ENCODE measurements at places on chromosomes 16 and 17. TPM values are rescaled to one million over a fixed set of nuclear protein-coding genes. Genes with fewer than 3 reads are reported as not detected.

Gene PAQR4
- 24.9 TPM for total RNA-seq

Gene CORO1A
- 832 TPM for total RNA-seq

DNA sequence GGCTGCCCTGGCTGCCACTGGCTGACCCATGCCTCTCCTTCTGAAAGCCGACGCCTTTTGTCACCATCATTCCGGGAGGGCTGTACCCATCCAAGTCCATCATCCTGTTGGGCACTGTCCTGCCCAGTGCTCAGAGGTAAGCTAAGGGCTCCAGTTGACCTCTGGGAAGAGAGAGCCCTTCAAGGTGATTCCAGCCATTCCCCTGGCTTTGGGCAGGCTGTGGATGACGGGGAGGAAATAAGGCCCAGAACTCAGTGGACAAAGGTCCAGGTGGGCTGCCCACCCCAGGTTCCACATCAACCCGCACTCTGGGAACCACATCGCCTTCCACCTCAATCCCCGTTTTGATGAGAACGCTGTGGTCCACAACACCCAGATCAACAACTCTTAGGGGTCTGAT, 45.8 kb downstream of the NOS2 start:
- no peak for DNase-seq

DNA sequence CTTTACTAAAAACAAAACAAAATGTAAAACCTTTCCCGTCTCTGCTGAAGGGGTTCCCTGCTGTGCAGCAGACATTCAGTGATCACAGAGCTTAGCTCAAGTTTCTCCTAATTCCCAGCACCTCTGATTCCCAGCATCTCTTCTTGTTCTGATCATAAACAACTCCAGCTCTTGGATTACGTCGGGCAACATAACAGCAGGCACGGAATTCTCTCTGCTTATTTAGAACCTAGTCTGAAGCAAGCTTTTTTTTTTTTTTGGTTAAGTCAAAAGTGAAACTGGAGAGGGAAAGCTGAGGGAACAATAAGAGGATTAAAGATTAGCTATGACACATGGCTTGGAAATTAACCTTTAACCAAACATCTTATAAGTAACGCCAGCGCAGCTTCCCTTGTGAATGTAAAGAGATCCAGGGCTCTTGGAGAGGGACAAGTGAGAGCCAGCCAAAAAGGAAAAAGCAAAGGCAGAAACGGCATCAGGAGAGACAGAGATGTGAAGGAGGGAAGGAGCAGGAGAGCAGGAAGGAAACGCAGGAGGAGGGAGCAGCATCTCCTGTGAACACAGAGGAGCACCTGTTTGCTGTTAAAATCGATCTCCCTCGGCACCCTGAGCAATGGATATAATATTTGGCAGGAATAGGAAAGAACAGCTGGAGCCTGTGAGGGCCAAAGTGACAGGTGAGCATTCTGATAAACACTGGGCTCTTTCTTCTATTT, at the start of gene BCO1:
BCO1 (plus strand) TSS at position 394 of the 716 bp plus-strand sequence; CDS start at position 614, 220 bp downstream.
- DNase-seq = no peak

GRCh38 chr16:24718967-24719521, 10.4 kb upstream of the TNRC6A start:
- no peak for DNase-seq
